ENCODE measurements at places on chromosomes 5 and 9.
A peak's percentile ranks its signal among the peaks of the same experiment; 100 is the strongest.

DNA sequence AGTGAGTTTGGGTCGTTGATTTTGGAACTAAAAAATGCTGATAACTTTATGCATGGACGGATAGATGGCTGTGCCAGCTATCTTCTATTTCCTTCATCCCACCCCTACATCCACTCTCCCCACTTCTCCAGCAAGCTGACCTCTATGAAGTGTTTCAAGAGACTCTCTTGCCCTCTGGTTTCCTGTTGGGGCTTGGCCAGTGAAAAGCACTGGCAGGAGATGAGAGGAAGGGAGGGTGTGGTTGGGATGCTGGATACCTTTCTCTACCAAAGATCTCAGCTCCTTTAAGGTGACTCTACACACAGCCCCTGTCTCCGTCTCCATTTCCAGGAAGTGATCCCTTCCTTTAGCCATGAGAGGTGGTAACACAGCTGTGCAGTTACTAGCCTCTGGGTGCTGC is 30.0 kb upstream of the JMY start:
- peak; percentile 18 for DNase-seq

DNA sequence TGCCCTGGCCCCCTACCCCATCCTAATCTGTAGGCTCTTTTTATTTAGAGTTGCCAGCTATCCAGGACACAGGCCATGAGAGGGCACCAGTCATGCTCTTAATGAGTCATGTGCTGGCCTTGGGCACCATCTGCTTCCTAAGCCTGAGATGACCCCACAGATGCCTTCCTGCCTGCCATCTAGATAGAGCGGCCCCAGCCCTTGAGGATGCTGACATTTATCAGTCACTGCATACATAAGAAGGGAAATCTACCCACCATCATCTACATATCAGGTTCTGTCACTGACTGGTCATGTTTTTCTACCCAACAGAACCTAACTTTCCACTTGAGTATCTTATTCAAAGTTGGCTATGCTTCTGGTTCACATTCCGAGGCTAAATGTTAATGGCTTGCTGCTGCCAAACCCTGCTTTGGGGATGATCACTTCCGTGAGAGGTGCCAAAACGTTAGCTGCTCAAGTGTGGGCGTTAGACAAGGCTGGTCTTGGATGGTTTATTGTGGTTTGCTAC is 49.9 kb upstream of the TTC23L start:
- DNase-seq: peak; percentile 87

DNA sequence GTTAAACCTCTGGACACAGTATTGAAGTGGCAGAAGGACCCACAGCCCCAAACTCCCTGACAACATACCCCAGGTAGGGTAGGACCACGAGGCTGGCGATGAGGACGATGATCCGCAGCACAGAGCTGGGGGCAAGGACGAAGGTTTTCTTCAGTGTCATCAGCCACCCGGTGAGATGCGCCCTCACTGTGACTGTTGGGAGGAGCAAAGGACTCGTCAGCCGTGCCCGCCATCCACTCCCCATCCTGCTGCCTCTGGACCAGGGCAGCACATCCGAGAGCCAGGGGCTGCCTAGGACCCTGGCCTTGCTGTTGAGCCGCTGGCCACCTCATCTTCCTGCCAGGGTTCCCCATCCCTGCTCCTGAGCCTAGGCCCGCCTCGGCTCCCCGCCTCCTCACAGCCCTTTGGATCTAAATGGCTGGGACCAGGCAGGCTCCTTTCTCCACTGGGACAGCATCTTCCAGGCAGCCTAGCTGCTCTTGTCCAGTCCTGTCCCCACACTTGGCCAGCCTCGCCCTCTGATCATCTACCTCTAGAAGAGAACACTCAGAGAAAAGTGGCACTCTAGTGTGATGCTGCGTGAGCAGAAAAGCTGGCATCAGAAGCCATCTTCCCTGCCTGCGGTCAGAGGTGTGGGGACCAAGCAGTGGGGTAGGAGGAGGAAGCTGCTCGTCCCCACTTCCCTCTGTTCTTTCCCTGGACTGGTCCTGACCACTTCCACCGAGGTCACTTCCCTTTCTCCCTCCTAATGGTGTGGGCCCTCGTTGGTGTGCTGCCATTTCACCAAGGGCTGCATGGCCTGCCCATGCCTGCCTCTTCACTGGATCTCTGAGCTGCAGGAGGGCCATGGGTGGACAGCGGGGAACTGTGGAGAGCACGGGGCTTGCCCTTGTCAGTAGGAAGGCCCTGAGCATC is 49.2 kb downstream of the OTULIN start:
- no peak for DNase-seq

DNA sequence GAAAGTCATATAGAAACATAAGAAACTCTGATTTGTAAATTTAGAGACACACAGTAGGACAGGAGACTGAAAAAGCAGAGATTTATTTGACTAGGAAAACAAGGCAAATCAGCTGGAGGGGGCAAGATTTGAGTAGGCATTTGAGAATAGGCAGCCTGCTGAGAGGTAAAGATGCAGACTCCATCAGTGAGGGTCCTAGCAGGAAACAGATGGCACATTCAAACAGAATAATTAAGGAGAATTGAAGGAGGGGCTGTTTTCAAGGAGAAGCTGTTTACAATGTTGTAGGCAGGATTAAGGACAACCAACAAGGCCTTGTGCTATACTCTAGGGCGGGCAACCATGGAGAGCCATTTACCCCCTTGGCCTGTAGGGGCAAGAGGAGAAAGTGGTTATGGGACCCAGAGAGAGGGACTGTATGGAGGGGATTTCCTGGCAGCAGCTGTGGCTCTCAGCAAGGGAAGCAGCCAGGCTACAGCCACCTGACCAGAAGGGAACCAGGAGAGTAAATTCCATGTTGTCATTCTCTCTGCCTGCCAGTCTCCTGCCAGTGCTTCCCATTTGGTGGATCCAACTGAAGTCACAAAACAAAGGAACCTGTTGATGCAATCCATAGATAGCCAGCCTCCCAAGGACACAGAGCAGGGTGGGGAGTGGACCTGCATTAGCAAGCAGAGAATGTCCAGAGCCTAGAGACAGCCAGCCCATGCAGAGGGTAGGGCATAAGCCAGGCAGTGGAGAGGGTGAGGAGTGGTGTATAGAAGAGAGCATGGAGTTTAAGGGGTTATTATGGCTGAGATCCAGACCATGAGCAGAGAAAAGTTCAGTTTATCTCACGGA is 38.2 kb downstream of the PAPPA start:
- DNase-seq: no peak

DNA sequence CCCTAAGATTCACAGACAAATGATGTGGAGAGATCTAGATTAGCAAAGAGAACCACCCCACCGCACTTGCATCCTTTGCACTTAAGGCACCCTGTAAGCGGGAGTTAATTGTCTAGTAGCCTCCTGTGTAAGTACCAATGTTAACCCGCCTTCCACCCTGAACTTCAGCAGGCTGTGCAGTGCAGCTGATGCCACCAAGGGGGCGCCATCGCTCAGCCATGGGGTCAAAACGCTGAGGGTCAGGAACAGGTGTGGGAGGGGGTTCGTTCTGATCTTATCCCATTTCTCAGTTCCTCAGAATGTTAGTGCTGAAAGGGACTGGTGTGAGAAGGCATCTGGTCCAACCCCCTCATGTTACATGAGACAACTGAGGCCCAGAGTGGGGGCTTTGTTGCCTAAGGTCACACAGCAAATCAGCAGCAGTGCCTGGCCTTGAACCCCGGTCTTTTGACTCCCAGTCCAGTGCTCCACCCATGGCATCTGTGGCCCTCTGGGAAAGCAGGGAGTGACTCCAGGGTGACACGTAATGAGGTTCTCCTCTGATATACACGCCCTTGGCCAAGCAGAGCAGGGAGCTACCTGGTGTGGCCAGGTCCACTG is 57.3 kb downstream of the CYFIP2 start:
- DNase-seq: no peak

GRCh38 chr5:109762821-109763220 is 73.1 kb downstream of the MAN2A1 start:
- DNase-seq: no peak

- no peak for DNase-seq
Observed at GRCh38 chr5:36478646-36479317, 127.6 kb upstream of the SLC1A3 start.

DNA sequence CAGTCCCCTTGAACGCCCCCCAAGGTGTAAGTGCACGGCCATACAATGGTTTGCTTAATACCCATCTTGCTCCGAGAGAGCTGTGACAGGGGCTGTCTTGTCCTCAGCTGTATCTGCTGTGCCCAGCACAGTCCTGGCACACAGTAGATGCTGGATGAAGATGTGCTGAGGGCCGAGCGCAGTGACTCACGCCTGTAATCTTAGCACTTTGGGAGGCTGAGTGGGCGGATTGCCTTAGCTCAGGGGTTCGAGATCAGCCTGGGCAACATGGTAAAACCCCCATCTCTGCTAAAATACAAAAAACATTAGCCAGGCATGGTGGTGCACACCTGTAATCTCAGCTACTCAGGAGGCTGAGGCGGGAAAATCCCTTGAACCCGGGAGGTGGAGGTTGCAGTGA is 53.6 kb downstream of the C9orf50 start:
- no peak for DNase-seq

GRCh38 chr9:93436218-93436617 is 15.3 kb upstream of the FAM120A start:
- DNase-seq: no peak

DNA sequence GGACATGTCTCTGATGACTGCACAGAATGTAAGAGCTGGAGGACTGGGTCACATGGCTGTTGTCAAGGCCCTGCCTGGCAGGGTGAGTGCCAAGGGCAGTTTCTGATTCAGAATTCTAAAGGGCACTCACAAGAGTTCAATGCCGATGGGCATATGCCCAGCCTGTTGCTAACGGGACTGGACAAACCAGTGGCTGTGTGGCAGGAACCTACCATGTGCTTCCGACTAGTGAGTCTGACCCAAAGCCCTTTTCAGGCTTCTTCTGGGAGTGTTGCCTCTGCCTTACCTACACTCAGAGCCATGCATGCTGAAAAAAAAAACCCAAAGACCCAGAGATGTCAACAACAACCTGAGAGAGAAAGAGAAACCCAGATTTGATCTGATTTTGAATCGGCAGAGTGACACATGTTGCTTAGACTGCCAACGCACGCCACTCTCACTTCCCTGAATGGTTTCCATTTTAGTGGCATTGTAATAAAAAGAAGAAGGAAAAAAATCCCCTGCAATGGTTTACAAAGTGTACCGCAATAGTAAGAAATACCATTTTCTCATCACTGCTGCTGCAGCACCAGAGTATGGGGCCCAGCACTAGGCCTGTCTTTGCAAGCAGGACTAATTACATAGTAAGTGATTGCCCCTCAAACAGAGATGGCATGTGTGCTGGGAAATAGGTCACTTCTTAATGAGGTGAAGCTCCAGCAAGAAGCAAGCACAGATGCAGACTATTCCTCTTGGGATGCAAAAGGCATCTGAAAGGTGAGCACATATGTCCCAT is 194.3 kb downstream of the PALM2AKAP2 start:
- no peak for DNase-seq

GRCh38 chr9:77030045-77030444 is 10.6 kb downstream of the FOXB2 start:
- DNase-seq: no peak

DNA sequence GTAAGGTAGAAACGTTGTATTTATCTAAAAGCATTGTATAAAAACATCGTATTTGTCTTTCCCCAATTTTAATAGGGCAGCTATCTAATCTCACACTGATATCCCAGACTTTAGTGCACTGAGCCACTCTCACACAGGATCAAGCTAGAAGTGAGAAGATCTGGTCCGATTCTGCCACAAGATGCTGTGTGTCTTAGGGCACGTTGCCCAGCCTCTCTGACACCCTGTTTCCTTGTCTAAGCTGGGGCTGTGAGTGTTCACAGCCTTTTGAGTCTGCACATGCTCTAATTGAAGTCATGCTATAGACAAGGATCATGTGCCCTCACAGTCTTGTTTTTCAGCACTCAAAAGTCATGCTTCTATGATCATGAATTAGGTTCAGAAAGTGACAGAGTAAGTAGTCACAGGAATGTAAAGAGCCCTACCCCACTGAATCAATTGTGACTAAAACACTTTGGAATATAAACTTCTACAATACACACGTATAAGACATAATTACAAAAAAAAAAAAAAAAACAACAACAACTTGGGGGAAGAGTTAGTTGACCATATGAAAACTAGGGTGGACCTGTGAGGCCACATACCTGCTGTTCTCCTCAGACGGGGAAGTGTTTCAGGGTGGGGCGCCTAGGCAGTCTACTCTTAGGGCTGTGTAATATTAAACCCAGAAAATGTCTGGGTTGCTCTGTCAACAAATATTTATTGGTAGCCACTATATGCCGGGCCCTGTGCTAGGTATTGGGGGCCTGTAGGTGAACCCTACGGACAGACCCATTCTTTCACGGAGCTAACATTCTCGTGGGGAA is 893 bp upstream of the ABLIM3 start:
- no peak for DNase-seq

DNA sequence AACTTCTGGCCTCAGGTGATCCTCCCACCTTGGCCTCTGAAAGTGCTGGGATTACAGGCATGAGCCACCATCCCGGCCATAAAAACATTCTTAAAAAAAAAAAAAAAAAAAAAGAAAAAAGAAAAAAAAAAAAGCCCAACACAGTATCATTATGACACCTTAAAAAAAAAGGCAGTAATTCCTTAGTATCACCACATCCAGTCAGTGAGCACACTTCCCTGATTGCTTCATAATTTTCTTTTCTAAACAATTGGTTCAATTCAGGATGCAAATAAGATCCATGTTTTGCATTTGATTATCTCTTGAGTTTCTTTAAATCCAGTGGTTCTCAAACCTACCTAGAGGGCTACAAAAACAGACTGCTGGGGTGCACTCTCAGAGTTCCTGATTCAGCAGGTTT is 182.5 kb downstream of the CDK5RAP2 start:
- no peak for DNase-seq

DNA sequence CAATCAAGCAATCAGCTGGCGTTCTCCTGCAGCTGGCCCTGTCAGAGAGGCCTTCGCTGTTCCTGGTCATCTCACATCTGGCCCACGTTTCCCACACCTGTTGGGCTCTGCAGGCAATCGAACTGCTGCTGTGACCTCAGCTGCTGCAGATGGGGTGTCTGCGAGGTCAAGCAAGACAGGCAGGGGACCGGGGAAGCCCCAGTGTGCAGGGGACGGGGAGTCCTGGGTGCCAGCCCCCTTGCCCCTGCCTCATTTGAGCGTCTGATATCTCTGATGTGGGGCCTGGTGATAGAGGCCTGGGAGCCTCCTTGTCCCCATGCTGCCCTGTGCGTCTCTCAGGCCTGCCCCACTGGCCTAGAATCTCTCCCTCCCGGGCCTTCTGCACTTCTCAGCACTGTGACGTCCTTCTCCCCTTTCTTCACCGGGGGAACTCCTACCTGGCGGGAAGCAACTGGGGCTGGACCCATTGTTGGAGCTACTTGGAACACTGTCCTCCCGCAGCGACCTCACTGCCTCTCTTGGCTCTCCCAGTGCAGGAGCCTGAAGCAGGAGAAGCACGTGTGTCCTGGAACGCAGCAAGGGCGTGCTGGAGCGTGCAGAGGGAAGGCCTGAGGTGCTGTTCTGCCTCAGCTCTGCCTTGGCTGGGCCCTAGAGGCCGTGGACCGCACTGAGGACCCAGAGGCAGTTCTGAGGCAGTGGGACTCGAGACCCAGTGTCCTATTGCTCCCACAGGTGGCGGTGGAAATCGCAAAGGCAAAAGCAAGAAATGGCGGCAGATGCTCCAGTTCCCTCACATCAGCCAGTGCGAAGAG is 3.9 kb downstream of the GRK6 start:
- DNase-seq: no peak
